Activated CD4-positive, CD25-positive, alpha-beta regulatory T cell treated with anti-CD3 and anti-CD28 coated beads, Interleukin-2, amount 50 U/mL, for 16 hours (primary cell): ENCODE measurements at places on chromosomes 13 and 19.
A peak's percentile ranks its signal among the peaks of the same experiment; 100 is the strongest.

- no peak for DNase-seq
Observed at GRCh38 chr13:33799950-33800592, 17.9 kb upstream of the RFC3 start.

- DNase-seq, result no peak
Observed at GRCh38 chr13:81757348-81757970, 1416.5 kb upstream of the SPRY2 start.

DNA sequence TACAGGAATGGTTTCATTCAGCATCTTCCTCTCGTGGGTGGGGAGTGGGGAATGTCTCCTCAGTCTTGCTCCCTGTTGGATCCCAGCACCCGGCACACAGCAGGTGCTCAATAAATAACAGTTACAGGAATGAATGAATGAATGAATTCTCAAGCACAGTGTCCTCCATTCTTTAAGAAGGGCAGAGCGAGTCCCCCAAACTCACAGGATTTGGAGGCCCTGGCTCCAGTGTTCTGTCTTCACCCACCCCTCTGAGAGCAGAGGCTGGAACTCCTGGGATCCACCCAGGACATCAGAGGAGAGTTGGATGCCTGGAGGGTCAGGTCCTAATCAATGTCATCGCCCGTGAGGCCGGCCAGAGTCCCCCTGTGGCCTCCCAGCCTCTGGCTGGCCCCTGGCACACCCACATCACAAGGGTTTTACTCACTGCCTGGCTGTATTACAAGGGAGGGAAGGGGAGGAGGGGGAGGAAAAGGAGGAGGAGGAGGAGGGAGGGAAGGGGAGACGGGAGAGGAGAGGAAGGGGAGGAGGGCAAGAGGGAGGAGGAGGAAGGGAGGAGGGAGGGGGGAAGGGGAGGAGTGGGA lies 8.7 kb upstream of the CREB3L3 start:
- DNase-seq, result no peak

- no peak for DNase-seq
Observed at GRCh38 chr19:40416918-40417642, 3.9 kb upstream of the PRX start.

DNA sequence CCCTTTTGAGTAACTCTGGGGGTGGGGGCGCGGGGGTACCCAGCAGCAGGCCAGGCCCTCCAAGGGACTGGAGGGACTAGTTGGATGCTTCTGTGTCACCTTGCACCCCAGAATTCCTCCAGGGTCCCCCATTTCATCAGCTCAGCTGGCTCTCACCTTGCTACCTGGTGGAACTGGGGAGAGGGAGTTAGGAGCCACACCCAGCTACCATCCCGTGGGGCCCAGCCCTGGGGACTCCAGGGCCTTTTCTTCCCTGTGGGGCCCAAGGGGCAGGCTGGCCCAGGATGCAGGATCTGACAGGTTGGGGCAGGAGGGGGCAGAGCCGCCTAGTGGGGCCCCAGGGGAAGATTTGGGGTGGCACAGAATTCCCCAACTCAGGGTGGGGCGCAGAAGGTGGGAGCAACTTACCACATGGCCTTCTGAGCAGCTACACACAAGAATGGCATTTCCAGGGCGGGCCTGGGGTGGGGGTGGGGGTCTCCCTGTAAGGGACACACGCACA lies 32.8 kb upstream of the NANOS3 start:
- DNase-seq, result no peak

GRCh38 chr19:8135946-8136618 lies 13.3 kb downstream of the FBN3 start:
- DNase-seq, result no peak

- no peak for DNase-seq
Observed at GRCh38 chr13:103302676-103303075, 236.5 kb upstream of the SLC10A2 start.

DNA sequence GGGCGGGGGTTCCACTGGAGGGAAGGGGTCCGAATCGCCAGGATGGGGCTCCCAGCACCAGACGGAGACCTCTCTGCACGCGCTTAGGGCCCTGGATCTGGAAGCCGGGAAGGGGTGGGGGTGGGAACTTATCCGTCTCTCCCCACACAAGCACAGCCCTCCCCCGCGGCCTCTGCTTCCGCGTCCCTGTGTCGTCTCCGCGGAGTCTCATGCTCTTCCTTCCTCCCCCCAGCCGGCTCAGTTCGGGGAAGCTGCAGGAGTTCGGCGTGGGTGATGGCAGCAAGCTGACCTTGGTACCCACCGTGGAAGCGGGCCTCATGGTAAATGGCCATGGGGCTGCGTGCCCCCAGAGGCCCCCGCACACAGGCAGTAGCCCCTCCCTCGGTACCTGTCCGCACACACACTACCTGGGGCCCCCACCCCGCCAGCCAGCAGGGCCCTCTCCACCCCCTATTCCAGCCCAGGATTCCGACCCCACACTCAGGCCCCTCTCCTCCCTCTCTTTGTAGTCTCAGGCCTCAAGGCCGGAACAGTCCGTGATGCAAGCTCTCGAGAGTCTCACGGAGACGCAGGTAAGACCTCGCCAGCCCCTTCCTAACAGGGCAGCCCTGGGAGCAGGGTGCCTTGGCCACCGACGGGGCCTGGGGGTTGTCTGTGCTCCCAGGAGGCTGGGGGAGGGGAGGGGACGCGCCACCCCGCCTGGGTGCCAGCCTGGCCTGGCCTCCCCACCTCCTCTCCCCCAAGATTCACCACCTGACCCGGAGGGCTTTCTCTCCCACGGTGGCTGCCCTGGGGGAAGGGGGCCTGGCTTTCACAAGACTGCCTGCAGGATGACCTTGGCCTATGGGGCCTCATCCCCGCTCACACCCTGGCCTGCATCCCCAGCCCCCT lies 3.2 kb downstream of the MIDN start:
- no peak for DNase-seq

DNA sequence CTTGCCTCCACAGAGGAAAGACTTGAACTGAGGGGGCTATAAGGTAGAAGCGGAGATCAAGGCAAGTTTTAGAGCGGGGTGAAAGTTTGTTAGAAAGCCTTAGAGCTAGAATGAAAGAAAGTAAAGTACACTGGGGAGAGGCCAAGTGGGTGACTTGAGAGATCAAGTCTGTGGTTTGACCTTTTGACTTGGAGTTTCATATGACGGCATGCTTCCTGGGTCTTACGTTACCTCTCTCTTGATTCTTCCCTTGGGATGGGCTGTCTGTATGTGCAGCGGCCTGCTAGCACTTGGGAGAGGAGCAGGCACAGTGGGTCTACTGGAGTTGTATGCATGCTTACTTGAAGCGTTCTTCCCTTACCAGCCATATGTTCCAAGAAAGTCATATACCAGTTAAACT lies 1768.5 kb downstream of the PCDH9 start:
- DNase-seq, result no peak

- no peak for DNase-seq
Observed at GRCh38 chr13:28805193-28805819, 14.8 kb upstream of the MTUS2 start.

- DNase-seq, result no peak
Observed at GRCh38 chr13:42137856-42138537, 89.5 kb downstream of the DGKH start.

GRCh38 chr19:48987323-48987722 lies 5.8 kb downstream of the GYS1 start:
- no peak for DNase-seq

GRCh38 chr13:83794583-83794982 lies 87.7 kb downstream of the SLITRK1 start:
- DNase-seq, result no peak

- DNase-seq, result no peak
Observed at GRCh38 chr13:74530011-74530410, 395.8 kb upstream of the KLF12 start.

DNA sequence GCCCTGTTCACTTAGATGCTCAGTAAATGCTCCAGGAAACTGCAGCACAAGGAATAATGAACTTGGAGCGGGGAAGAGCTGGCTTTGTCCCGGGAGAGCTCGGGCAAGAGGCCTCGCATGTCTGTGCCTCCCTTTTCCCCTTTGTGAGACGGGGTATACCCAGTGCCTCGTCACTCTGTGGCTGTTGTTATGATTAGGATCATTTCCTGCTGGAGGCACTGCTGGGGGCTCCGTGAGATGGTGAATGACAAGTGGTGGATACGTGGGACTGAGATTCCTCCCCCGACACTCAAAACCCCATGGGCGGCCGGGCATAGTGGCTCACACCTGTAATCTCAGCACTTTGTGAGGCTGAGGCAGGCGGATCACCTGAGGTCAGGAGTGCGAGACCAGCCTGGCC lies 1.1 kb upstream of the PLVAP start:
- DNase-seq, result no peak

- DNase-seq, result peak; percentile 56
Observed at GRCh38 chr19:39110263-39110967, 15.2 kb upstream of the PAK4 start.

- DNase-seq, result no peak
Observed at GRCh38 chr13:44191504-44192171, 182.0 kb upstream of the SERP2 start.

DNA sequence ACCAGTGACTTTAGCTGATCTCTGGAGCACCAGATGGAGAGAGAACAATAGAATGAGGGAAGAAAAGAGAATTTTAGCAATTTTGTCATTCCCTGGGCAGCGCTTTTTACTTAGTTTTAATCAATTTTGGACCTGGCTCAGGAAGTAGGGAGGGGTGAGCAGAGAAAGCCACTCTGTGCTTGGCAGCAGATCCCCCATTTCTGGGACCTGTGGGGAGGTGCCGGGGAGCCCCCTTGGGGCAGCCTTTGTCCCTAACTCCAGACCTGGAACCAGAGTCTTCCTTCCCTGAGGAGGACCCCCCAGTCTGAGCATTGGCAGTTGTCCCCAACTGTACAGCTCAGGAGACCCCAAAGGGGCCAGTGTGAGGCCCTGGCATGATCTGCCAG lies 10.5 kb downstream of the LYL1 start:
- no peak for DNase-seq

DNA sequence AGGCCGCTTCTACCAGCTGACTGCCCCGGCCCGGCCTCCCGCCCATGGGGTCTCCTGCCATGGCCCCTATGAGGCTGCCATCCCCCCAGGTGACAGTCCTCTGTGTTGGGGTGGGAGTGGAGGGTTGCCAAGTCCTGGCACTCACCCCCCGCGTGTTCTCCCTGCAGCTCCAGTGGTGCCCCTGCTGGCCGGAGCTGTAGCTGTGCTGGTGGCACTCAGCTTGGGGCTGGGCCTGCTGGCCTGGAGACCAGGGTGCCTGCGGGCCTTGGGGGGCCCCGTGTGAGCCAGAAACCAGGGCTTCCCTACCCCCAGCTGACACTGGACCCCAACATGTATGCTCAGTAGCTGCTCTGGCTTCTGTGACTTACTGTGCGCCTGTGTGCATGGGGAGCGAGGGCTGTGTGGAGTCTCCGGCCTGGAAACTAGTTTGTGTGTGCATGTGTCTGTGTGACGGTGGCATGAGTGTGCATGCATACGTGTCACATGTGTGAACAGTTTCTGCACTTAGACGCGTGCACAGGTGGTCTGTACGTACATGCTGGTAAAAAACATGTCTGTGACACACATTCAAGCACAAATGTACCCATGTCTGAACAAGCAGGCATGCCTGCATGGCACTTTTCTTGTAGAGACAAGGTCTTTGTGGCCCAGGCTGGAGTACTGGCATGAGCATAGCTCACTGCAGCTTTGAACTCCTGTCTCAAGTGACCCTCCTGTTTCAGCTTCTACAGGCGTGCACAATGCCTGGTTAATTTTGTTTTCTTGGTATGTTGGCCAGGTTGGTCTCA lies 4.9 kb downstream of the ACP4 start:
- no peak for DNase-seq

DNA sequence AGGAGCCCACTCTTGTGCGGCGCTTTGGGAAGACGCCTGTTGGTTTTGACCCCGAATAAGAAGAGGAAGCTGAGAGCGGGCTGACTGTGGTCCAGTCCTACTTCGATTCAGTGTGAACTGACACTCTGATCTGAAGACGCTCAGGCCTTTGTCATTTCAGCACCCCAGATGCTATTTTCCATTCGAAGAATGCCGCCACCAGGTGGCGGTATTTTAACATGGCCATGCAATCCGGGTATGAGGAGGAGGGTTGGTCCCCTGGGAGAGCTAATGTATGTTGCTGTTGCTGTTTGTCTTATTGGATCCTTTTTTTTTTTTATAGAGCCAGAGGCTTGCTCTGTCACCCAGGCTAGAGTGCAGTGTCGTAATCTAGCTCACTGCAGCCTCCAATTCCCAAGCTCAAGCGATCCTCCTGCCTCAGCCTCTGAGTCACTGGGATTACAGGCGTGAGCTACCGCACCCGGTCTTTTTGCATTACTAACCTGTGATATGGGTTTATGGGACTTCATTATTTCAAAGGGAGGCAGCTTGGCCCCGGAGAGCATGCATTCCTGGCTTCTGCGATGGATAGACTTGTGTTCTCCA lies 803 bp upstream of the TIMM44 start:
- DNase-seq, result peak; percentile 78

DNA sequence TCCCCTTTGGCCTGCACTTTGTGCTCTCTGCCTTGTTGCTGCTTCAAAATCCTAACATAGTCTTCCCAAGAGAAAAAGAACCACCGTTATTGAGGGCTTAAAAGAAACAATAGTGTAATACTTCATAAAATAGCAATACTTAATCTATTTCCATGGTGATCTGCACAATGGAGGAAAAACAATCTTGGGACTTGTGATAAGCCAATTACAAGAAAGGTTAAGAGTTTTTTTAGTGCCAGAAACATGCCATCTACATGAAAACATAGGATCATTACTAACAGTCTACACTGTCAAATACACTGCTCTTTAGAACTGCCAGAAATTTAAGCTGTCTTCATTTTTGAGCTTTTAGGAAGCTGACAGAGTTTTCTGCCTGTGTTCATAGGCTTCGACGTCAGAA lies 54.1 kb upstream of the MAB21L1 start:
- no peak for DNase-seq

DNA sequence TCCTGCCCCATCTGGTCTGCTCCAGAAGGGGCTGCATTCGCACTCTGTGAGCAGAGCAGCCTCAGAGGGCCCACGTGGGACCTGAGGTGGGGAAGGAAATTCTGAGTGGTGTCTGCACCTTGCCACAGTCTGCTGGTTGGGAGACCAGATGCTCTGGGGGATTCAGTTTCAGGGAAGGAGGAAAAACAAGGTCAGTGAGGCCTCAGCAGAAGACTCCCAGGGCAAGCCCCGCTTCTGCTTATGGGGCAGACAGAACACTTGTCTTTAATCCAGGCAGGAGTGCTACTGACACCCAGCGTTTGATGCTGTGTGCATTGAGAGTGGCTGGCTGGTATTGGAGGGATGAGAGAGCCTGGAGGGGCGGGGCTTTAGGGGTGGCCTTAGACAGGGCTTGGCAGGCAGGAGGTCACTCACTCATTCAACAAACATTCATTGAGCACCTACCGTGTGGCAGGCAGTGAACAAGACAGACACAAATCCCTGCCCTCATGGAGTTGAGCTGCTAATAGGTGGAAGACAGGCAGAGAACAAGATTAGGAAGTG lies 4.9 kb upstream of the CLEC17A start:
- no peak for DNase-seq

- DNase-seq, result no peak
Observed at GRCh38 chr13:52686376-52686775, 33.7 kb downstream of the SUGT1 start.

DNA sequence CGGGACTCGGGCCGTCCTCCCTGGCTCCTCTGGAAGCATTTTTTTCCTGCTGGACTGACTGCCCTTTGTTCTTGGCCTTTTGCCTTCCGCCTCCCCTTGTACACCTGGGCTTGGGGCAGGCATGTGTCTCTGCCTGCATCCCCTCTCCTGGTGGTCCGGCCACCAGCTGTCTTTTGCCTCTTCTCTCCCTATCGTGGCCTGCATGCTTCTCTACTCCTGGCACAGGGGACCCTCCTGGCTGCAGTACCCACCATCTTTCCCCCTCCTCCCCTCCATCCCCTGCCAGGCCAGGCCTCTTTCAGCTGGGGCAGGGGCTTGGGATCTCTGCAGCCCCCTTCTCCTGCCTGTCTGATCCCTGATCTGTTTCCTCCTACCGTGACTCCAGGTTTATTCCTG lies 12.1 kb downstream of the WTIP start:
- DNase-seq, result no peak
